Stimulated activated CD4-positive, alpha-beta T cell treated with anti-CD3 and anti-CD28 coated beads, Interleukin-1b, Interleukin-23, amount 100 ng/mL, for 1 hour (primary cell): ENCODE measurements at places on chromosomes 12 and 14.

- DNase-seq = no peak
These were observed 35.1 kb upstream of the GRIP1 start for GRCh38 chr12:66713984-66714383.

DNA sequence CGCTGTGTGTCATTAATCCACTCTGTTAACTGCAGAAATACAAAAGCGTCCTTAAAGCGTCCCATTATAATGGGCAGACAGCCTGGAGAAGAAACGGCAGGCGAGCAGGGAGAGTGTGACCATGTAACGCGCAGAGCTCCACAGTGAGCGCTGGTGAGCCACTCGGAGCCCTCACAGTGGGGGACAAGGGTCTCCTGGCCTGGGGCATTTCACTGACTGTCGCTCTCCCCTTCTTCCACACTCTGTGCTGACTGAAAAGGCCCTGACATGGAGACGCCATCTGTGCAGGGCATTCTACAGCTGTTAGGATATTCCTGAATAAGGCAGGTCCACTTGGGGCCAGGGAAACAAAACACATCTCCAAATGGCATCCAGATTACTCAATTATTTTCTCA, 24.2 kb downstream of the CCDC92 start:
- no peak for DNase-seq

DNA sequence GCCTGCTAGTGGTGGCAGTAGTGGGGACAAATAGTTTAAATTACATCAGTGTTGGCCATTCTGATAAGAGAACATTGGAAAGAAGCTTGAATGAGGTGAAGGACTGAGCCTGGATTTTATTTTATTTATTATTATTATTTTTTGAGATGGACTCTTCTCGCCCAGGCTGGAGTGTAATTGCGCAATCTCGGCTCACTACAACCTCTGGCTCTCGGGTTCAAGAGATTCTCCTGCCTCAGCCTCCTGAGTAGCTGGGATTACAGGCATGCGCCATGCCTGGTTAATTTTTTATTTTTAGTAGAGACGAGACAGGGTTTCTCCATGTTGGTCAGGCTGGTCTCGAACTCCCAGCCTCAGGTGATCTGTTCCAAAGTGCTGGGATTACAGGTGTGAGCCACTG, 739.4 kb downstream of the AACS start:
- no peak for DNase-seq

- DNase-seq = no peak
These were observed 118.7 kb downstream of the KSR2 start for GRCh38 chr12:117850048-117850447.

GRCh38 chr14:30020271-30020670, 92.6 kb upstream of the PRKD1 start:
- DNase-seq = no peak

DNA sequence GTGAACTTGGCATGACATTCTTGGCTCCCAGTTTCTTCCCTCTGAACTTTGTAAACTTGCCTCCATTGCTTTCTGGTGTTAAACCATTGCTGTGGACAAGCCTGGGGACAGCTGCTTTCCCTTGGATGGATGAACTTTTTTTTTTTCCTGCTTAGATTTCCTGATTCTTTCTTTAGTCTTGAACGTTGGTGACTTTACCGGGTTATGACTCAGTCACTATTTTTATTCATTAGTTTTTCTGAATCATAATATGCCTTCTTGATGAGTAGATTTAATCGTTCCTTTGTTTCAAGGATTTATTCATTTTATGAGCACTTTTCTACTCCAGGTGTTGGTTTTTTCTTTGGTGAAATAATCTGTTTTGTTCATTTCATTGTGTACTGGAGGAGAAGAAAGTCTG, 155.0 kb upstream of the RTL1 start:
- DNase-seq = no peak

DNA sequence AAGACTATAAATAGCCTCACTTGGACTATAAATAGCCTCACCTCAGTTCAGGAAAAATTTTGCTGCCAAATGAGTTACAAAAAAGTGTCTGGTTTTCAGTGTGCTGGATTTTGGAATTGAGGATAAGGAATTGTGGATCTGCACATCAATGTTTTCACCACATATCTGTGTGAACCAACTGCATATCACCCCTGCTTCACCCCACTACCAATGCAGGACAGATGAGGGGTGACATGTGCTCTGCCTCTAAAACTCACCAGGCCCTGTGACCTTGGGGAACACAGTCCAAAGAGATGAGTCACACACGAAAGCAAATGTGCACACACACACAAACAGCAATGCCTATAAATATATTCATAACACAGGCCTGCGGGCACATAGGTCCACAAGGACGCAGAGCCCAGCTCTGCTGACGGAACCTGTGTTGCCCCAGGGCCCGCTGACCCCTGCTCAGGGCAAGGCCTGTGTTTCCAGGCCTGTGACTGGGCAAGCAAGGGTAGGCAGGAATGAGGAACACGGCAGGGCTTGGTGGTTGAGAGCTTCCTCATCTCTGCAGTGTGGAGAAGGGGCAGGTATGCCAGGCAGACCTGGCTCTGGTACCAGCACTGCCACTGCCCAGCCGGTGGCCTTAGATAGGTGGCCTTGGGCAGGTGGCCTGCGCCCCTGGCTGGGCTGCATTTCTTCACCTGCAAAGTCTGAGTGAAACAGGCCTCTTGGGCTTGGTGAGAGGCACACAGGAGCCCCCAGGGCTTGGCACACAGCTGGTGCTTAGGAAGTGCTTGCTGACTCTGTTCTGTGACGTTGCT, 82.4 kb downstream of the ARL6IP4 start:
- no peak for DNase-seq
